ENCODE measurements at places on chromosomes 12 and 14.
A peak's percentile ranks its signal among the peaks of the same experiment; 100 is the strongest.

DNA sequence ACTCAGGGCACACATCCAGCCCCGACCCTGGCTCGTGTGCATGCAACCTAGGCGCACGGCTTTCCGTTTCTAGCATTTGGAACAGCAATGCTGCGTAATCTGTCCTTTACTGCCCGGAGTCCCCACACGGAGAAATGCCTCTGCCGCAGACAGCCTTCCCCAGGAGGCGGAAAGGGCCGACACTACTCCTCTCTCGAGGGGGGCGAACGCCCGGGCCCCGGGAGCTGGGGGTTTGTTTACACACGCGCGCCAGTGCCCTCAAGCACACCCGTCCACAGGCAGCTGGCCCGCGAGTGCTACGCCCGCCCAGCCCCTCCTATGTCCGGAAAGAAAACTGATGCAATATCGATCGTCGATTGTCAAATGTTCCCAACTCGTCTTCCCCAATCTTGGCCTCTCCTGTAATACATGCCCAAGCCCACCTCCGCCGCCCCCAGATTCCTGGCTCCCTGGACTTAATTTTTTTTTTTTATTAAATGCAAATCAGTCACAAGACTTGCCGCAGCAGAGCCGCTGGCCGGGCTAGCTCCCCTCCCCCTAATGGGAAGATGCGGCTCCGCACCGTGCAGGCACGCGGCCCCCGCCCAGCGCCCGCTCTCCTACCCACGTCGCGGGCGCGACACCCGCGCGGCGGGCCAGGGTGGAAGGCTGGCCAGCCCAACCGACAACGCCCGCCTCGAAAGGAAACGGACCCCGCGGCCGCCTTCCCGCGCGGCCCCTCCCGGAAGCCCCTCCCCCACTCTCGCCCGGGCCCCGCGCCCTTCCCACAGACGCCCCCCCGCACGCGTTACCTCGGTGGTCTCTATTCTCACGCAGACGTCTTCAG, 642 bp downstream of the SLC38A2 start:
- DNase-seq = peak; percentile 63

- DNase-seq = no peak
Observed at GRCh38 chr14:61476105-61476753, 154.8 kb downstream of the PRKCH start.

GRCh38 chr14:75091251-75091650, 21.8 kb downstream of the ZC2HC1C start:
- DNase-seq = no peak

DNA sequence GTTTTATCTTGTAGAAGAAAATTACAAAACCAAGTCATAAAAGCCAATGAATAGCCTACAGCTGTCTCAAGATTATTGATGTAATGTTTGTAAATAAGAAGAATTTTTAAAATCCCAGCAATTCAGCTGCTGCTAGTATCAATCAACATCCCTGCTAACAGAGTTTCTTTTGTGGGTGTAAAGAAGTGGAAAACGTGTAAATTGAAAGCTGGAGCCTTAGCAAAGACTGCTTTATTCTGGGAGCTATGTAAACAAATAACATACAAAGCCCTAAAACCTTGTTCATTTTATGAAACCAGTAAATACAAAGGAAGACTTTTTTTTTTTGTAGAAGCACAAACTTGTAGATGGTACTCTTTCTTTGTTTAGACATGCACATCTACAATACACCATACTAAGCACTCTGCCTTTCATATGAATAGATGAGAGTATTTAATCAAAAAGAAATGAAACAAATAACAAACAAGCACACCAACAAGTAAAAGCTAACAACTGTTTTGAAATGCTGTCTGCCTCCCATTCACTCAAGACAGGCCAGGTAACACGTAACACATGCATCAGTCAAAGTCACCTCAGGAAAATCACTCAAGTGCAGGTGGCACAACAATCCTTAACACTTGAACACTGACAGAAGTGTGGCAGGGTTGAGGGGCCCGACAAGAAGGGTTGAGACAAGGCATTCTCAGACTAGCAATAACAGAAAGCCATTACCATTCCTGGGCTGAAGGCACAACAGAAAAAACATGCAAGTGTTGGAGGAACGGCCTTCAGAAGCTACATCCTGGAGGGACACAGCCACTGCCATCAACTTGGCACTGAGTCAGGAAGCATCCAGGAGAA, 1364.0 kb upstream of the SEL1L start:
- DNase-seq = no peak

- no peak for DNase-seq
Observed at GRCh38 chr14:39666386-39666785, 234.2 kb upstream of the FBXO33 start.

GRCh38 chr14:63249092-63249491, 44.8 kb downstream of the RHOJ start:
- DNase-seq = no peak

DNA sequence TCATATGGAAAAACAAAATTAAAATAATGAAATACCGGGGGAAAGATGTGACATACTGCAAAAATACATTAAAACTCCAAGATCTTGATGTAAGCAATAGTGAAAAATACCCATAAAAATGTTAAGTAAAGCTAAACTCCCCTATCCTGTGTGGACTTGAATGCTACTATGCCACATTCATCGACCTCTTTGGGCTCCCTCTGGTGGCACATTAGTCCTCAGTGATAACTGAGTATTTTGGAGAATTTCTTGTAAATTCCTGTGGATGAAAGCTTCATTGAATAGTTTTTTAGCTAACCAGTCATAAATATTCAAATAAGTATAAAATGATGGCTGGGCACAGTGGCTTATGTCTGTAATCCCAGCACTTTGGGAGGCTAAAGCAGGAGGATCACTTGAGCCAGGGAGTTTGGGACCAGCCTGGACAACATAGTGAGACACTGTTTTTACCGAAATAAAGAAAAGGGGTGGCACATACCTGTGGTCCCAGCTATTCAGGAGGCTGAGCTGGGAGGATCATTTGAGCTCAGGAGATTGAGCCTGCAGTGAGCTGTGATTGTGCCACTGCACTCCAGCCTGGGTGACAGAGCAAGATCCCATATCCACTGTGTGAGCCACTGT, 42.4 kb upstream of the SGPP1 start:
- DNase-seq = peak; percentile 34

DNA sequence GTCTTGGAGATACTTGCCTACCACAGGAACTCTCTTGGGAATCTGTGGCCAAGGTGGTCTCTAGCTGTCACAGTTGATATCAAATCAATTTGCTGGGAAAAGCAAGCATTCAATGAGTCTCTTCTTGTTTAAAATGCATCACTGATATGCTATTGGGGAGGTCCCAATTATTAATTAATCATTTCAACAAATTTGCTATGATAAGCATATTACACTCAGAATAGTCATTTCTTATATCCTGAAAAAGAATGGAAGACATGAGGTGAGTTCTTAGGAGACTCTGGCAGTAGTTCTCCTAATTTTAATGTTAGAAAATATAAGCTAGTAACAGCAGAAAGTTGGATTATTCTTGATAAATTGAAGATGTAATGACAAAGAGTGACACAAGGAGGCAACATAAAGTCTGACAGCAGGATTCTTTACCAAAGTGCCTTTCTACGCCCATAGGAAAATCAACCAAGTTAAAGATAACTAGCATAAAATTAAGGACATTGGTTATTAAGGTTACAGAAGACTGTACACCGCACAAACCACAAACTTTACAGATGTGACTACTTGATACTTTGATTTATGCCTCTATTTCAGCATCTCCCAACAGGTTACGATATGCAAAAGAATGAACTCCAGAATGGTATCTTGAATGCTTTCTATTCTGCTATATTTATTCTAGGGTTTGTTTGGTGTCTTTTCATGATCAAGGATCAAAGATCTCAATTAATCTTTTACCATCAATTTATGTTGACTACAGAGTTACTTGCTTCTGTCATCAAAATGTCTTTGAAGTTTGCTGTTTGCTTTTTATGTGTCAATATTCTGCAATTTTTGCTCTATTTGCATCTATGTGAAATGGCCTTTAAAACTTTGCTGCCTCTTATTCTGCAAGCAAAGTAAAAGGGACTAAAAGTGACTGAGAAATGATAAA, 349.6 kb upstream of the CLEC14A start:
- no peak for DNase-seq

Measured in stimulated activated naive CD8-positive, alpha-beta T cell treated with anti-CD3 and anti-CD28 coated beads, Interleukin-15, Interleukin-2, amounts not matched to agents 100 U/mL and 50 U/mL, for 24 hours (primary cell).